Right cardiac atrium (tissue), 5 donors: ENCODE measurements at places on chromosomes 2 and 18. TPM values are rescaled to one million over a fixed set of nuclear protein-coding genes. Genes with fewer than 3 reads are reported as not detected.

The BMPR2 gene
- 53.8 TPM for total RNA-seq

DNA sequence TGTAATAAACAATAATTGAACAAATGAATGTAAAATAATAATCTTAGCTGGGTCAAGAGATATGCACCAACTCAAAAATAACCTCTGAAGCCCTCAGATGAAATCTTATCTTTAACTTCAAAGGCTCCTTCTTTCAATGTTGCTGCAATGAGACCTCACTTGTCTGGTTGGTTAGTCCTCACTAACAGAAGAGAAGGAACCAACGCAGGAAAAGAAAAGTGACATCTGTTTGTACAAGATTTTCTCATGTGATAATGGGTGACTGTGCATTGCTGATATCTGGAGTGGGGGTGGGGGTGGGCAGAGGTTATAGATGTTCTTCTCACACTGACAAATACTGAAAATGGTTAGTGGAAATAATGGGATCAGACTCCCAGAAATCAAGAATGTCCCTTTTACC is 2.6 kb downstream of the SCN7A start:
- no peak for DNase-seq

- DNase-seq, result no peak
These were observed 112.9 kb upstream of the TRIB2 start for GRCh38 chr2:12603781-12604295.

The C2orf78 gene
- not detected for total RNA-seq

The RBKS gene
- 1.4 TPM for total RNA-seq

The TRPM8 gene
- total RNA-seq, result not detected

DNA sequence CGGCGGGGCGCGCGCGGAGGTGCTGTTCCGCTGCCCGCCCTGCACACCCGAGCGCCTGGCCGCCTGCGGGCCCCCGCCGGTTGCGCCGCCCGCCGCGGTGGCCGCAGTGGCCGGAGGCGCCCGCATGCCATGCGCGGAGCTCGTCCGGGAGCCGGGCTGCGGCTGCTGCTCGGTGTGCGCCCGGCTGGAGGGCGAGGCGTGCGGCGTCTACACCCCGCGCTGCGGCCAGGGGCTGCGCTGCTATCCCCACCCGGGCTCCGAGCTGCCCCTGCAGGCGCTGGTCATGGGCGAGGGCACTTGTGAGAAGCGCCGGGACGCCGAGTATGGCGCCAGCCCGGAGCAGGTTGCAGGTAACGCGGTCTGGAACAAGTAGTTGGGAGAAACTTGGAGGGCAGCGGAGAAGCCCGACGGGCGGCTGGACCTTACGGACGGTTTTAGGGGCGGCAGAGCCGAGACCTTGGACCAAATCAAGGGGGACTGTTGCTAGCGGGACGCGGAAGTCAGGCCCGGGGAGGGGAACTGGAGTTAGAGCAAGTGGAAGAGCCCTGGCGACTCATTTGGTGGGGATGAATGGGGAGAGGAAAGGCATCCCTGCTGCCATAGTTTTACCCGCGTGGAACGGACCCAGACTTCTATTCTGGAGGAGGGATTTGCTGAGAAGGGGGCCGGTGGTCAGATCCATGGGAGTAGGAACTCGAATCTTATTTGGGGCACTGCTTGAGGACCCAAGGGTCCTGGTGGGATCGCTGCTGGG is 573 bp downstream of the IGFBP2 start:
- DNase-seq, result no peak

DNA sequence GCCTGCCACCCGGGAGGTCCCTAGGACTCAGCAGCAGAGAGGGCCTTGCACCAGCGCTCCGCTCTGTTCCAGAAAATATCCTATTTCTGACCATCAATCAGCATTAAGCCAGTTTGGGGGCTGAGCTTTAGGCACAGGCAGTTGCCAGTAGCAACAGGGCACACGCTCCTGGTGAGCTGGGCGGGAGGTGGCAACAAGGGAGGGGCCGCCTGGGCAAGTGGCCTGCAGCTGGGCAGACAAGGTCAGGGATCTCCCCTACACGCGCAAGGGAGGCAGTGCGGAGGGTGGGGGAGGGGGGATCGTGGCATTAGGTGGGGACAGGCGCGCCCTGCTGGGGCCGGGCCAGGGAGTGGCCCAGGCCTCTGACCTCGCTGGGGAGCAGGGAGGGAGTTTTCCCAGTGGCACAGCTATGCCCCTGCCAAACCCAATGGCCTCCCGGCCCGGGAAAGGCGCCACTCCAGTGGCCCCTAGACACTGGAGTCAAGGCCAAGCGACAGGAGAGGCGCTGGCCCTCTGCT is 302.8 kb downstream of the NCKAP5 start:
- DNase-seq, result peak; percentile 74

The C2orf80 gene
- total RNA-seq, result not detected

The CABLES1 gene
- total RNA-seq, result 4.1 TPM

DNA sequence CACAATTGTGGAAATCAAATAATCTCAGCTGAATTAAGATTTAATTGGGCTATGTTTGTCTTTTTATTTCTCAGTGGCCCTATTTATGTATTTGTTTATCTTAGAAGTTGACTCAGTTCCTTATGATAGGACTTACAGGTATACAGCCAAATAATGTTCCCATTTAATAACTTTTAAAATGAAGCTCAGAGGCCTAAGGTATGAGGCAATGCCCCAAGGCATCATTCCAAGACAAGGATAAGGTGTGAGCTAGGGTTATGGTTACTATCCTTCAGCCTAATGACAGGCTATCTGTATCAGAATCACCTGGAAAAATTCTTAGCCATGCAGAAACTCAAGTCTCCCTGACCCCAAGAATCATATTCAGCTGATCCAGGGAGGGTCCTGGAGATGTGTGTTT is 7.4 kb upstream of the NRBP1 start:
- DNase-seq, result no peak

- peak; percentile 91 for DNase-seq
These were observed 29.3 kb upstream of the HS6ST1 start for GRCh38 chr2:128347701-128348539.

The CMPK2 gene
- 3.0 TPM for total RNA-seq

DNA sequence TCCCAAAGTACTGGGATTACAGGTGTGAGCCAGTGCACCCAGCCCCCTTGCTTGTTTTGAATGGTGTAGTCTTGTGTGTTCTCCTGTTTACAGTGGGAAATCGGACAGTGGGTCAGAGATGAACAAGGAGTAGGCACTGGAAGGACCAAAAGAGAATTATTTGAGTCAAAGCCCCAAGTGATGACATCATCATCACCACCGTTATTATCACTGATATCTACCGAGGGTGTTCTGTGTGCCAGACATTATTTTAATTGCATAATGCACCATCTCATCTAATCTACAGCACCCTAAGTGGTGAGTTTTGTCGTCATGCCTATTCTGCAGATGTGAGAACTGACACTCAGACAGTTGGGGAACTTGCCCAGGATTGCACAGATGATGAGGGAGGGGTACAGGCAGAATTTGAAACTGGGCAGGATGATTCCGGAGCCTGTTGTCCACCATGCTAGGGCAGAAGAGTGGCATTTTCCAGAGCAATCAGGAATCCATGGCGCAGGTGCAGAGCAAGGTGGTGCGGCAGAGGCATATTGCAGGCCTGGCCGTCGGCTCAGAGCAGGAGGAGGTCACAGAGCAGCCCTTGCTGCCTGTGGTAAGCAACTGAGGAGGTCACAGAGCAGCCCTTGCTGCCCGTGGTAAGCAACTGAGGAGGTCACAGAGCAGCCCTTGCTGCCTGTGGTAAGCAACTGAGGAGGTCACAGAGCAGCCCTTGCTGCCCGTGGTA is 137.0 kb upstream of the HDAC4 start:
- no peak for DNase-seq

DNA sequence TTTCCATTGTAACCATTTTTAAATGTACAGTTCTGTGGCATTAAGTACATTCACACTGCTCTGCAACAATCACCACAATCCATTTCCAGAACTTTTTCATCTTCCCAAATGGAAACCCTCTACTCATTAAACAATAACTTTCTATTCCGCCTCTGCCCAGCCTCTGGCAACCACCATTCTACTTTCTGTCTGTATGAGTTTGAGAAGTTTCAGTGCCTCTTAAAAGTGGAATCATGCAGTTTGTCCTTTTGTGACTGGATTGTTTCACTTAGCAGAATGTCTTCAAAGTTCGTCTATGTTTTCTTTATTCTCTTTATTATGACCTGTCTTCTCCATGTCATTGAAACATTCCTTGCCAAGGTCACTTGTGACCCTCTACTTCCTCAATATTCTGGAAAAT is 22.0 kb upstream of the PELI1 start:
- no peak for DNase-seq

DNA sequence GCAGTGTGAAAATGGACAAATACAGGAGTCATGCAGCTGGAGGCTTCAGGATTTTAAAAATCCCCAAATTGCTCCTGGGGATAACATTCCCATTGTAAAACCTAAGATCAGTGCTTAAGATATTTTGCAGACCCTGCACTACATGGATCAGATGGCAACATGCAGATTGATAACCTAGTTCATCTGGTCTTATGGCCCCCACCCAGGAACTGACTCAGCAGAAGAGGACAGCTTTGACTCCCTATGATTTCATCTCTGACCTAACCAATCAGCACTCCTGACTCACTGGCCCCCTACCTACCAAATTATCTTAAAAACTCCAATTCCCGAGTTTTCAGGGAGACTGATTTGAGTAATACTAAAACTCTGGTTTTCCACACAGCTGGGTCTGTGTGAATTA is 20.0 kb downstream of the SRBD1 start:
- no peak for DNase-seq

DNA sequence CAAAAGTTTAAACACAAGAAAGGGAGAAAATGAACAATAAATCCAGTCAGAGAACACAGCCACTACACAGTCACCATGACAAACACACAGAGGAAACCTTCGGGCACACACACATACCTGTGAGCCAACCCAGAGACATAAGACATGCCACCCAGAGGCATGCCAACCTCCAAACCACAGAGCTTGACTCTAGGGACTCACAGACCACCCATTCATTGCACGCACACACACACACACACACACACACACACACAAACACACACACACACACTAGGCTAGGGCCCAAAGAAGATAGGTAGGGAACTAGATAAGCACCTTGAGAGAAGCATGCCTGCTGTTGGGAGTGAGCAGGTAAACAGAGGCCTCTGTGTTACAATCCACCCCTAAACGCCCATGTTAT is 9.1 kb downstream of the SIX3 start:
- no peak for DNase-seq

DNA sequence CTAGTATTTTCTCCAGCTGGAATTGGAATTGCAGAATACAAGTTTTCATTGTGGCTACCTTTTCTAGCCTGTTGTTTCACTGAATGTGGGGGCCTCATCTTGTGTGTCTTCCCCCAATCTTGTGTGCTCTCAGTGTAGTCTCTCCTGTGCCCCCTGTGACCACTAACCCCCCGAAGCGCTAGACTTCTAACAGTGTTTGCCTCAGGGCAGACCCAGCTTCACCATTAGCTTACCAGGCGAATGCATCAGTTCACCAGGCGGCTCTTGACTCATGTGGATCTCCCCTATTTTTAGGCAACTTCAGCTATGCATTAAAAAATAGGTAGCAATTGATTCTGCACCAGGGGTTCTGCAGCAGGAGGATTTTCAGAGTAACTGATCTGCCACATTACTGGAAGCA is 376.2 kb upstream of the MEIS1 start:
- no peak for DNase-seq

GRCh38 chr2:75865702-75866101 is 155.0 kb upstream of the GCFC2 start:
- DNase-seq, result no peak

GRCh38 chr2:229350883-229351282 is 79.8 kb upstream of the PID1 start:
- no peak for DNase-seq

DNA sequence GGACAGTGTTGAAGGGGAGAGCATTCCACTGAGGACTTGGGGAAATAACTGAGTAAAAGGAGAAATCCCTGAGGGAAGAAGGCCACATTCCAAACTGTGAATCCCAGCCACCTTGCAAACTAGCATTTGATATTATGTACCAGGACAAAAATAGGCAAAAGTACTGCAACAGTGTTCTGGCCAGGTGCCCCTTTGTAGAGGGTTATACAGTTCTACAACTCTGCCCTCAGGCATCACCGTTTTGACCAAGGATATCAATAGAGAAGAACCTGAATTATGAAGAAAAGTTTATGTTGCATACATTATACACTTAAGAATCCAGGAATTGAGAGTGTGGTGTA is 20.6 kb upstream of the CAVIN2 start:
- DNase-seq, result no peak

DNA sequence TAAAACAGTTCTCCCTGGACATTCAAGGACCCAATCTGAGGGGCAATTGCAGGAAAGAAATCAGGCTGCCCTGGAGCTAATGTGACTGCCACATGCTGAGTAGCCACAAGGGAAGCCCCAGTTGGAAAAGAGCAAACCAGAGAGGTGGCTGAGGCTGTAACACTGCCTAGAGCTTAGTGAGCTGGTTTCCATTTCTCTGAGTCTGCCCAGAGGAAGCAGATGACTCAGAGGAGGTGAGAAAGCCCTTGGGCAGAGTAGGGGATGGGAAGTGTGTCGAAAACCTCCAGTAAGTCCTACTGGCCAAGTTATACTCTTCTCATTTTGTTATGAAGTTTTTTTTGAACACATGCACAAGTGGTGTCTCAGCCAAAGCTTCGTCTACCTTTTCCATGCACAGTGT is 753.0 kb downstream of the CNTNAP5 start:
- DNase-seq, result no peak

GRCh38 chr2:46643951-46644350 is 164.6 kb downstream of the TMEM247 start:
- DNase-seq, result no peak

DNA sequence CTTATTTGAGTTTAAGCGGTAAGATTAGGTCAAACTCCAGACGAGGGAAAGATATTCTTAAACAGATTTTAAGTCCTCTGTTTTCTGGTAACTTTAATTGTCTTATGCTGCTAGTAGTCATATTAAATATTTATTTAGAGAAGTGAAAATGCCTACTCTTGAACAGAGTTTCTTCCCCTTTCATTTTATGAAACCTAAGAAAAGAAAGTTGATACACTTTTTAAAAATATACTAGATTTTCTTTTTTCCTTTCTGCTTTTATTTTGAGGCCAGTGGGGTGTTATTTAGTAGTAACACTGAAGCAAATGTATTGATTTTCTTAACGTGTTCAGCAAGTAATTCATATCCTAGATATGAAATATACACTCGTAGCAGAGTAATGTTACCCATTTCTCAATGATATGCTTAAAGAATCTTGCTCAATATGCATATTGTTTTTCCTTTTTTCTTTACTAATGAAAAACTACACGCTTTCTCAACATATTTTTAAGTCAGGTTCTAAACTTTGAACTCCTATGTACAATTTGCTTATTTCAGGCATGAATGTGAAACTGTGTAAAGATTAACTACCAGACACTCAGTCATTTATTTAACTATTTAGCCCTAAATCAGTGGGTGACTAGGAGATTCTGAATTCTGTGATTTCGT is 691 bp downstream of the KYNU start:
- no peak for DNase-seq

The LIMS2 gene
- 200 TPM for total RNA-seq

The TTN gene
- 1,828 TPM for total RNA-seq

The MBP gene
- total RNA-seq, result 26.4 TPM

DNA sequence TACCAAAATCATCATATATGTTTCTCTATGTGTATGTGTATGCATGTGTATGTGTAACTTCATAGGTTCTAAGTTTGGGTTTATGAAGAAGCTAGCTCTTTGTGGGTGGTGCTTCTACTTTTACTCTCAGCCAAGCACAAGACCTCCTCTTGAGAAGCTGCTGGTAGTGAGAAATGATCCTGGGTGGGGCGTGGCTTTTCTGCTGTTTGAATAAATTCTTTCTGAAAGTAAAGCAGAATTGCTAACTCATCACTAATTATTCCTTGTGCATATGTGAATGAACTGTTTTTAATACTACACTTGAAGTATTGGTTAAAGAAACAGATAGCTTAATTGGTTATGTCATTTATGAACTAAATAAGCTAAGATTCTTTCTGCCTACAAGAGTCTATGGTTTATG is 7.6 kb upstream of the GAREM1 start:
- no peak for DNase-seq
